ENCODE measurements at places on chromosomes 2 and 18. TPM values are rescaled to one million over a fixed set of nuclear protein-coding genes. Genes with fewer than 3 reads are reported as not detected.

The MARCO gene
- total RNA-seq, result not detected

DNA sequence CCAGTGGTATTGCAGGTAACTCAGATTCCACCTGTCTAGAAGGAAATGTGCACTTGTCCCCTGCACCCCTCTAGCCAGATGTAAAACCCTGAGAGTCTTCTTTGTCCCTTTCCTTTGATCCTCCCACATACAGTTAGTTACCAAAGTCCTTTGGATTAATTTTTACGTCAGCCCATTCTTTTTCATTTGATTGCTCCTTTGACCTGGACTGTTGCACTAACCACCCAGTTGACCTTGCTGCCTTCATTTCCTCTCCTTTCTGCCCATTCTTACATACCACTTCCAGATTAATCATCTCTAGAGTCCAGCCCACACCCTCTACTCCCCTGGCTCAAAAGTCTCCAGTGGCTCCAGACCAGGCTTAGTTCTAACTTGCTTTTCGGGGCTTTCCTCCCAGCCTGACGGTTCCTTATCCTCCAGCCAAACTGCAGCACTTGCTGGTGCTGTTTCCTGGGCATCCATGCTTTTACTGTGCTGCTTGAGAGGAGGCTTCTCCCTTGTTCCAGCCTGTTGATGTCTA, 99.3 kb downstream of the SPTBN1 start:
- no peak for DNase-seq

- no peak for DNase-seq
Measured at GRCh38 chr2:207341804-207342203, 176.1 kb upstream of the KLF7 start.

The ZNF396 gene
- total RNA-seq, result 2.0 TPM

The ERFE gene
- total RNA-seq, result 0.27 TPM
